ENCODE measurements at places on chromosomes 4 and X.

- DNase-seq = no peak
These were observed 21.1 kb upstream of the GPR34 start for GRCh38 chrX:41667631-41668030.

- peak; percentile 7 for DNase-seq
These were observed 892 bp downstream of the IL1RAPL2 start for GRCh38 chrX:104566681-104567501.

- peak; percentile 19 for DNase-seq
These were observed 317.6 kb downstream of the BCOR start for GRCh38 chrX:39779952-39780783.

GRCh38 chr4:15575966-15576365, 79.2 kb downstream of the FBXL5 start:
- DNase-seq = no peak

DNA sequence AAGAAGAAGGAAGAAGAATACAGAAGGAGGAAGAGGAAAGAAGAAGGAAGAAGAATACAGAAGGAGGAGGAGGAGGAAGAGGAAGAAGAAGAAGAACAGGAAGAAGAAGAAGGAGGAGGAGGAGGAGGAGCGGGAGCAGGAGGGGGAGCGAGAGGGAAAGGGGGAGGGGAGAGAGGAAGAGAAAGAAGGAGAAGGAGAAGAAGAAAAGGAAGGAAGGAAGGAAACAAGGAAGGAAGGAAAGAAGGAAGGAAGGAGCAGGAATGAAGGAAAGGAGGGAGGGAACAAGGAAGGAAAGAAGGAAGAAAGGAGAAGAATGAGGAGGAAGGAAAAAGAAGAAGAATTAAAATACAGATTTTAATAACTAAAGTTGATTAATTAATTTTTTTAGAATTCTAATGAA, 82.5 kb upstream of the PTPN13 start:
- no peak for DNase-seq

GRCh38 chr4:97786306-97786920, 356.9 kb downstream of the STPG2 start:
- no peak for DNase-seq

- peak; percentile 48 for DNase-seq
These were observed 5.6 kb downstream of the PRDM8 start for GRCh38 chr4:80202741-80203553.
